Stimulated activated CD8-positive, alpha-beta memory T cell treated with anti-CD3 and anti-CD28 coated beads, Interleukin-15, amount 100 ng/mL, for 48 hours (primary cell): ENCODE measurements at places on chromosomes 12 and 14.
A peak's percentile ranks its signal among the peaks of the same experiment; 100 is the strongest.

GRCh38 chr14:36438883-36439282 is 81.1 kb downstream of the NKX2-1 start:
- DNase-seq, result no peak

DNA sequence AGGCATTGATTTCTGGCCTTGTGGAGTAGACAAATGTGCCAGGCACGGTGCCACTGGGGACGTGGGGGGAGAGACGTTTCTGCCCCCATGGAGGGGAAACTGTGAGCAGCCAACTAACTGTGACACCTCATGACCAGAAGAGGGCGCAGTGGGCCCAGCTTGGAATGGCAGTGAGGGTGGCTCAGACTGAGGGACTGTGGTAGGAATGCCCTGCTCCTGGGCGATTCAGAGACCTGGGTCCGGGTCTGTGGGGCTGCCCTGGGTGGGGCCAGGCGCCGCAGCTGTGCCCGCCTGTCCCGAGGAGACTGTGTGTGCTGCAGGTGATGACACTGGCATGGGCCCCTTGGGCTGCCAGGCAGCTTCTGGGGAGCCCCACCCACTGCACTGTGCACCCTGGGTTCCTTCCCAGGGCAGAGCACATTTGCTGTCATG is 60.6 kb downstream of the SLC25A47 start:
- peak; percentile 32 for DNase-seq

DNA sequence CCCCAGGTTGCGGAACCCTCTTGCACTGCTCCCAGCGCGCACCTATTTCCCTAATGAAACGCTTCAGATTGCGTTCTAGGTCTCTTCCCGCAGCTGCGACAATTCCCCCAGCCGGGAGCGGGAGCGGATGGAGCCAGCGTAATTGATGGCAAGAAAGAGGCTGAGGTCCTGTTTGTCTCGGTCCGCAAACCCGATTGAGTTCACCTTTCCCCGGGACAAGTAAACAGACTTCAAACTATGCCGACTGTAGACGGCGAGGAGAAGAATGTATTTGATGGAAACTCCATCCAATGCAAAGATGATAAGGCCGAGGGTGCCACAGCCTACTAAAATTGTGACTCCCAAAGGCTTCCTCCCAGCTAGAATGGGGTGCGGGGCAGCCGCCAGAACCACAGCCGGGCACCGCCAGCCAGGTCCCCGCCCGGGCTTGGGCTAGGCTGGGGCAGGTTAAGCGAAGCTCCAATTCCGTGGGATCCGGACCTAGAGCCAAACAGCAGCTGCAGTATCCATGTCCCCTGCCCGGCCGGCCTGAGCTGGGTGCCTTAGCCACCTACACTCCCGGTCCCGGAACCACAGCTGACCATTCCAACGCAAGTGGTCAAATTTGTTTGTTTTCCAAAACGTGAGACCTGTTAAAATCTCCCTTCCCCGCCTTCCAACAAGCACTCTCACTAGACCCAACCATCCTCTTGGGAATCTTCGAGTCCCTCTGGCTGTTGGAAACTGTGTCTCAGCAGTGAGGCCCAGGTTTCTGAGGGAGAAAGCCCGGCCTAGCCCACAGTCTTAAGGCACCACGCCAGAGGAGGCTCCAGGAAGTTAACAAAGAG is 5.5 kb downstream of the NKX2-1 start:
- DNase-seq, result no peak

DNA sequence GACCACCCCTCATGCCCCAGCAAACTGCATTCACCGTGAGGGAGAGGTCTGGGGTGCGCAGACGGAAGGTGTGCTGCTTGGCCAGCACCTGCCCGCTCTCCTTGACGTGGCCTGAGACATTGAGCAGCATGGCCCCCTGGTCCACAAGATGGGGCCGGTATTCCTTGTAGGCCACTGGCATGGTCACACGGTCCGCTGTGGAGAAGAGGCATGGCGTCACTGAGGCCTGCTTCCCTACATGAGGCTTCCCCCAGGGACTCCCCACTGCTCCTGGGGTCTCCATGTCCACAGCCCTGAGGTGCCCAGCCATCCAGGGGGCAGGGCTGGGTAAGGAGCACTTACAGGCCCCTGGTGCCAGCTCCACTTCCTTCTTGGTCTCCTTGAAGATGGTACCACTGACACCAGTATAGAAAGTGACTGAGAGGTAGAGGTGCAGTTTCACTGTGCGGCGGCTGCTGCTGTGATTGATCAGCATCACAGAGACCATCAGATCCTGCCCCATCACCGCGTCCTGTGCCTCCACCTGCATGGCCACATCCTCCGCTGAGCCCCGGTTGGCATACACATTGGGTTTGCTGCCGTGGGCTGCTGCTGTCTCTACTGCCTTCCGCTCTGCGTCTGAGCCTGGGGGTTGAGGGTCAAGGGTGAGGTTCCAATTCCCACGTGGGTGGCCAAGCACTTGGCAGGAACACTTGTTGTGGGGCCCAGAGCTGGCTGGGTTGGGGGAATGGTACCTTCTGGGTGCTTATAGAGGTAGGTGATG is 8.2 kb downstream of the TGM1 start:
- DNase-seq, result no peak

- DNase-seq, result no peak
Observed at GRCh38 chr14:81765651-81766275, 232.1 kb upstream of the SEL1L start.

- no peak for DNase-seq
Observed at GRCh38 chr14:102903889-102904512, 18.5 kb upstream of the AMN start.

DNA sequence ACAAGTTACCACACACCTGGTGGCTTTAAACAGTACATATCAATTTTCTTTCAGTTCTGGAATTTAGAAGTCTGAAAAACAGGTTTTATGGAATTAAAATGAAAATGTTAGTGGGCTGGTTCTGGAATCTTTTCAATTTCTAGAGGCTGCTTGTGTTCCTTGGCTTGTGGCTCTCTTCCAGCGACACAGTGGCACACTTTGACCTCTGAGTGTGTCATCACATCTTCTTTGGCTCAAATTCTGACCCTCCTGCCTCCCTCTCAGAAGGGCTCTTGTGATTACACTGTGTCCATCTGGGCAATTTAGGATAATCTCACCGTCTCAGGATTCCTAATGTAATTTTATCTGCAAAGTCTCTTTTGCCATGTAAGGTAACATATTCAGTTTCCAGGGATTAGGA is 170.0 kb downstream of the PLCZ1 start:
- no peak for DNase-seq

- DNase-seq, result no peak
Observed at GRCh38 chr14:42855085-42855484, 1248.4 kb downstream of the LRFN5 start.

- DNase-seq, result no peak
Observed at GRCh38 chr12:91511795-91512420, 329.3 kb upstream of the DCN start.

DNA sequence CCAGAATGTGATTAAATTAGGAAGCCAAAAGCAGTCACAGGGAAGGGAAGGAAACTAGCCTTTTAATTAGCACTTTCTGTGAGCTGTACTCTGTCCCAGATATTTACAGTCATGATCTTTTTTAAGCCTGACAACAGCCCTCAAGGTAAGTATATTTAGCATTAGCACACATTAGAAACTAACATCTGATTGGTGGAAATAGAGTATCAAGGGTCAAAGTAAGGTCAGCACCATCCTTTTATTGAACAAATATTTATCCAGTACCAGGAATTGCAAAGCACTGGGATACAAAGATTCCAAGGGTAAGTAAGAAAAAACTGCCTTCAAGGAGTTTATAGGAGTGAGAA is 28.2 kb downstream of the RPGRIP1 start:
- DNase-seq, result no peak

- no peak for DNase-seq
Observed at GRCh38 chr12:118866346-118866745, 115.0 kb upstream of the SRRM4 start.

DNA sequence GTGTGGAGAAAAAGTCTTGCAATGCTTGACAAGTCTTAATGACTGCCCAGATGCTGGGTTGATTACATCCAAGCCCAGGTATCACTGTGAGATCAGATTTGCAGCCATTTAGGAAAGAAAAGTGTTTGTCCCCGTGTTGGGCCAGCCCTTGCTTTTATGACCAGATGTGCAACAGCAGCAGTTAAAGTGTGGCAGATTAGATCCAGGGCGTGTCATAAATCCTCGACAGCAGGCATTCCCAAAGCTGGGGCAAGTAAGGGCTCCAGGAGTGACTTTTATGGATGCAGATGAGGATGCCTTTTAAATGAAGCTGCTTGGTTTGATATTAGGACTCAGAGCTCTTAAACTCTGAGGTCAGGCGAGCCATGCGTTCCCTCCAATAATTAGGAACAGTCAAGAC is 1.7 kb downstream of the SMOC1 start:
- DNase-seq, result no peak

GRCh38 chr14:52926953-52927352 is 23.9 kb downstream of the FERMT2 start:
- no peak for DNase-seq
